CD4-positive, alpha-beta T cell treated with Interleukin-4 for 4 hours (primary cell): ENCODE measurements at places on chromosomes 2 and 18.

DNA sequence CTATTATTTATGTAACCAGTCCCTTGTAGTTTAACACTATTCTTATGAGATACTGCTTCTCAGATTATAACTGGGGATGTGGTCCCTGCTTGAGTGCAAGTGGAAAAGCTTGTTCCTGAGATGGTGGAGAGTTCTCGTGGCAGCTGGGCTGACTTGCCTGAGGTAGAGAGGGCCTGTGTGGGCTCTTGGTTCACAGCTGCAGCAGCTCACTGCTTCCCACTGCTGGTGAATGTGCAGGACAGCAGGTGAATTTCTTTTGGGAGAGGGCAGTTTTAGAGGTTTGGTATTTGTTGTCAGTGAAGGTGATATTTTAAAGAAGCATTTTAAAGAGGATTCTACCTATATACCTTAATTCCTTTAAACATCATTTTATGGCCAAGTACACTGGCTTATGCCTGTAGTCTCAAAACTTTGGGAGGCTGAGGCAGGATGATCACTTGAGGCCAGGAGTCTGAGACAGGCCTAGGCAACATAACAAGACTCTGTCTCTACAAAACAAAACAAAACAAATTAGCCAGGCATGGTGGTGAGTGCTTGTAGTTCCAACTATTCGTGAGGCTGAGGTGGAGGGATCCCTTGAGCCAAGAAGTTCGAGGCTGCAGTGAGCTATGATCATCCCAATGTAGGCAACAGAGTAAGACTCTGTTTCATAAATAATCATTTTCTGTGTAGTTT lies 94.8 kb downstream of the MTA3 start:
- peak; percentile 52 for DNase-seq

- DNase-seq, result no peak
These were observed 1896.0 kb upstream of the PIK3C3 start for GRCh38 chr18:40058811-40059570.

- peak; percentile 27 for DNase-seq
These were observed 1.4 kb downstream of the RAB1A start for GRCh38 chr2:65128297-65129190.

GRCh38 chr2:120237491-120237902 lies 14.3 kb upstream of the TMEM185B start:
- DNase-seq, result no peak

- DNase-seq, result no peak
These were observed 55.3 kb upstream of the NOL4 start for GRCh38 chr18:34280000-34280399.

- no peak for DNase-seq
These were observed 87.3 kb downstream of the HNRNPLL start for GRCh38 chr2:38515155-38516074.

- no peak for DNase-seq
These were observed 23.7 kb upstream of the DNAH6 start for GRCh38 chr2:84492571-84492970.

- DNase-seq, result peak; percentile 57
These were observed 759 bp downstream of the PPP4R3B start for GRCh38 chr2:55616551-55617174.

DNA sequence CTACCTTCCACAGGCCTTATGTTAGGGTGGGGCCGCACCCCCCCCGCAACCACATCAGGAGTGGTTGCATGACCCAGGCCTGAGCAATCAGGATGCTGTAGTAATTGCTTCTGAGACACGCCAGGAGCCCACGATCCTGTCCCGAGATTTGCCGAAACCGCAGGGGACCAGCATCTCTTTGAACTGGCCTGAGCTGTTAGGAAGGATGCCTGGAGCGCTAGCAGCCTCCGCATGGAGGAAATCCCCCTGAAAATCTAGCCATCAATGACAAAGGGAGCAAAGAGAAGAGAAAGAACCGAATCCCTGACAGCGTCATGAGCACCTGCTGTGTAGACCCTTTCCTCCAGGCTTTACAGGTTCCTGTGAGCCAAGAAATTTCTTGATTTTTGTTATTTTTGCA lies 8.7 kb upstream of the TEX44 start:
- no peak for DNase-seq

DNA sequence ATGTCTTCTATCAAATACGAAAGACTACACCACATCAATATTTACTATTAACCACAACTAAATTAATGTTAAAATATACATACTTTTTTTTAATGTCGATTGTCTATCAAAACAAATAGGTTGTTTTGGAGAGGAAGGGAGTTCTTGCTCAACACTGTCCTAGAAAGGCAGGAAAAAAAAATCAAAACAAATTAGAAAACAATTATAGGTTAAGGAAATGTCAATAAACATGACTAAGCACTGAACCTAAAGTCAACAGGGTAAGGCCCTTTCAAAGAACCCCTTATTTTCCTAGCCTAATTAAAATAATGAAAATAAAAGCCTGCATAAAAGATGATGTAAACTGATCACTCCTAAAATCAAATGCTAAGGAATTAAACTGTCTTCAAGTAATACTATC lies 2.8 kb downstream of the CEP76 start:
- DNase-seq, result no peak

DNA sequence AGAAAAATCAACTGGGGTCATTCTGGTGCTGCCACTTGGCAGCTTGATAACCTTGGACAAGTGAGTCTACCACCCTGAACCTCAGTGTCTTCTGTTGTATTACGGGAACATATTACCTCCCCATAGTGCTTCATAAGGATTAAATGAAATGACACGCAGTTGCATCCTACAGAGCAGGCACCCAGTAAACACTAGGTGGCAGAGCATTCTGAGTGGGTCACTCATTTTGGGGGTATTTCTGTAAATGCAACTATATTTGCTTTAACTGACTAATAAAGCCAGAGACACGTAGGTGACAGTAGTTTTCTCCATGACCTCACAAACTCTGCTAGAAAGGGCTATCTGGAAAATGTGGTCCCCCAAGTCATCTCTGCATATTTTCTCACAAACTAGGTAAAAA lies 4.7 kb downstream of the CD226 start:
- no peak for DNase-seq

DNA sequence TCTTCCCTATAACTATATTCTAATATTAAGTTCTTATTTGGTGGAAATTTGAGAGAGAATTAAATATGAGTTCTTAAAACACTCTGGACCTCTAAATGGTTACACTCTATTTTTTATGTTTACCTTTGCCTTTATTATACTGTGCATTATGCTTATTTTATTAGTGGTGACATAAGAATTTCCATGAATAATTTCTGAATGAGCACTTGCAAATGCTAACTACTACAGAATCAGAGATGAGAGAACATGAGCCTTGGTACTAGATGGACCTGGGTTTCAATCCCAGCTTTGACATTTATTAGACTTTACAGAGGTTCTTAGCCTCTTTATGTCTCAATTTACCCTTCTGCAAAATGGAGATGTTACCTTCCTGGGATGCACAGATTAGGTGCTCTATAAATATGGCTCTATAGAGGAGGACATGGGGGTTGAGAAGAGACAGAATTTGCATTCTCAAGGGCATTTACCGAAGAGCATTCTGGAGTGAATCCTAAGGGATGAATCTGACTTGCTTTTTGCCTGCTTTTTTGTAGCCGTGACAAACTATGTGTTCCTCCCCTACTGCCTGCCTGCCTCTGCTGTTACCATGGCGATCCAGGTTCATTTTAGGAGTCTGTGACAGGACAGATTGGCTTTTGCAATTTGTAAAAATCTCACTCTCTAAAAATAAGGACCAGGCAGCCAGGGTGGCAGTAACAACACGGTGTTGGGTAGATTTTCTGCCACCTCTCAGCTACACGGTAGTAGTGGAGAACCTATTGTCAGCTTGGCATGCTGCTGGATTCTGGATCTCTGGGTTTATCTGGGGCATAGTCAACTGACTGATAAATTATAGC lies 20.7 kb upstream of the CNRIP1 start:
- DNase-seq, result no peak

DNA sequence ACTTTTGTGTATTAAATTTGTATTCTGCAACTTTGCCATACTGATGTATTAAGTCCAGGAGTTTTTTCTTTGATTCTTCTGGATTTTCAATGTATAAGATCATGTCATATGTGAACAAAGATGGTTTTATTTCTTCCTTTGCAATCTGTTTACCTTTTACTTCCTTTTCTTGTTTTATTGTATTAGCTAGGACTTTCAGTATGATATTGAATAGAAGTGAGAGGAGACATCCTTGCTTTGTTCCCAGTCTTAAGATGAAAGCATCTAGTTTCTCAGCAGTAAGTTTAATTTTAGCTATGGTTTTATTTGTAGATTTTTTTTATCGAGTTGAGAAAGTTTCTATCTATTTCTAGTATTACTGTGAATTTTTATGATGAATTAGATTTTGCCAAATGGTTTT lies 25.5 kb downstream of the VRK2 start:
- DNase-seq, result no peak

GRCh38 chr2:6924101-6924923 lies 7.1 kb downstream of the RNF144A start:
- no peak for DNase-seq

- no peak for DNase-seq
These were observed 249.8 kb upstream of the FSHR start for GRCh38 chr2:49404108-49404507.

DNA sequence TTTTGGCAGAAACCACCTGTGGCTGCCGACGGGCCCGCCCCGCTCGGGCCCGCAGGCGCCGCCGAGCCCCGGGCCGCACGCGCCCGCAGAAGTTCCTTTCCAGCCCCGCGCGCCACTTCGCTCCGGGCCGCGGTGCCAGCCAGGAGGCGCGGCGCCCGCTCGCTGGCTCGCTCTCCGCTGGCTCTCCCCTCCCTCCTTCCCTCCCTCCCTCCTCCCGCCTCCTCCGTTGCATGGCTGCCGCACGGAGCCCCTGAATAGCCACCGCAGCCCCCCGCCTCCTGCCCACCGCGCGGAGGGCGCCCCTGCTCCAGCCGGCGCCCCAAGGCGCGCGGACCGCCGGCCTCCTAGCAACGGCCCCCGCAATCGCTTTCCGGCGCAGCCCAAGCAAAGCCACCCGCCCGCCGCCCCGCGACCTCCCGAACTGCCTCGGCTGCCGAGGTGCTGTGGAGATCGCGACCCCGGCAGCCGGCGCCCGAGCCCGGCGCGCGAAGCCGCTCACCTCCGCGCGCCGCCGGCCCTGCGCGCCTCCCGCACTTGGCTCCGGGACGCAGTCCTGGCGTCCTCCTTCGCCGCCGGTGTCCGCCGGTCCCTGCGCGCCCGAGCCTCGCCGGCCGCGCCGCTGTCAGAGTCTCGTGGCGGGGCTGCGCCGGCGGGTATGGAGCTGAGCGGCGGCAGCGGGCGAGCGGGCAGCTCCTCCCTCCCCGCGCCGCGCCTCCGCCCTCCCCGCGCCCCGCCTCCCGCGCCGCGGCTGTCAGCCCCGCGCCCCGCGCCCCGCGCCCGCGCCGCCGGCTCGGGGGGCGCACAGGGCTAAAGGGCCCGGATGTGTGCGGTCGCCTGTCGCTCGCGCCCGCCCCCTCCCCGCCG lies at the start of gene ZBTB7C:
Gene ZBTB7C (minus strand): TSS at position 657 of the 864 bp plus-strand sequence.
- DNase-seq, result no peak

- no peak for DNase-seq
These were observed 466.4 kb downstream of the MEIS1 start for GRCh38 chr2:66901344-66901743.

GRCh38 chr2:28219758-28220368 lies 172.8 kb upstream of the FOSL2 start:
- DNase-seq, result no peak

DNA sequence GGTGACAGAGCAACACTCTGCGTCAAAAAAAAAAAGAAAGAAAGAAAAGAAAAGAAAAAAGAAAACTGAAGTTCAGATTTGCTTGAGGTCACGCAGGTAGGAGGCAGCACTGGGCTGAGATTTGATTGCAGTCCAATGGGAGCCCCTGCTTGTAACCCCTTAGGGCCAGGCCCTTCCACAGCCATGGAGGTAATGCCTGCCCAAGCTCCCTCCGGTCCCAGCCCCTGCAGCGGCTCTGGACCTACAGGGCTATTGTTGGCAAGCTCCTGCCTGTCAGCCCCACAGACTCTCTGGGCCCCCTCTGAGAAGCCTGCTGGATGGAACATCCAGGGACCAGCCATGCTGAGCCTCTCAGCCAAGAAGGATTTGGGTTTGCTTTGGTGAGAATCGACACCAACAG lies 12.2 kb downstream of the ZFP36L2 start:
- no peak for DNase-seq

DNA sequence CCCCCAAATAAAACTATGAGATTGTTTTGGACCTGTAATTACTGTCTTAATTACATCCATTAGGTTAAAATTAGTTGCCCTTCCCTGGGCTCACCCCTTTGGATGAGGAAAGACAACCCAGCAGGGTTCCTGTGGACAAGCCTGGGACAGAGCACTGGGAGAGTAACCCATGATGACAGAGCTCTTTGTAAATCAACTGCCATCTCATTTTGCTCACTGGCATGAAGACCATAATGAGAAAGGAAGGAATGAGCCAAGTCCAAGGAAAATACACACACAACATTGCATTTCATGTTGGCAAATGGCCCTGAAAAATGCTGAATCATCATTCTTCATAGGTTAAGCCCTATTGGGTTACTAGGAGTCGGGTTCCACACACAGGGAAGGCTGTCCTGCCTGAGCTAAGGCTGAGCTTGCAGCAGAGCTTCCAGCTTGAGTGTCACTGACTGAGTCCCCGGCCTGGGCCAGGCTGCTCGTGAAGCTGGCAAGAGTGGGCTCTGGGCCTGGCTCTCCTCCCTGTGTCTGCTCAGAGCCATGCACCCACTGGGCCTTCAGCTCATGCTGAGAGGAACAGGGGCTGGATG lies 94.1 kb upstream of the ACAA2 start:
- no peak for DNase-seq

- no peak for DNase-seq
These were observed 26.2 kb downstream of the EPC2 start for GRCh38 chr2:148670773-148671172.

DNA sequence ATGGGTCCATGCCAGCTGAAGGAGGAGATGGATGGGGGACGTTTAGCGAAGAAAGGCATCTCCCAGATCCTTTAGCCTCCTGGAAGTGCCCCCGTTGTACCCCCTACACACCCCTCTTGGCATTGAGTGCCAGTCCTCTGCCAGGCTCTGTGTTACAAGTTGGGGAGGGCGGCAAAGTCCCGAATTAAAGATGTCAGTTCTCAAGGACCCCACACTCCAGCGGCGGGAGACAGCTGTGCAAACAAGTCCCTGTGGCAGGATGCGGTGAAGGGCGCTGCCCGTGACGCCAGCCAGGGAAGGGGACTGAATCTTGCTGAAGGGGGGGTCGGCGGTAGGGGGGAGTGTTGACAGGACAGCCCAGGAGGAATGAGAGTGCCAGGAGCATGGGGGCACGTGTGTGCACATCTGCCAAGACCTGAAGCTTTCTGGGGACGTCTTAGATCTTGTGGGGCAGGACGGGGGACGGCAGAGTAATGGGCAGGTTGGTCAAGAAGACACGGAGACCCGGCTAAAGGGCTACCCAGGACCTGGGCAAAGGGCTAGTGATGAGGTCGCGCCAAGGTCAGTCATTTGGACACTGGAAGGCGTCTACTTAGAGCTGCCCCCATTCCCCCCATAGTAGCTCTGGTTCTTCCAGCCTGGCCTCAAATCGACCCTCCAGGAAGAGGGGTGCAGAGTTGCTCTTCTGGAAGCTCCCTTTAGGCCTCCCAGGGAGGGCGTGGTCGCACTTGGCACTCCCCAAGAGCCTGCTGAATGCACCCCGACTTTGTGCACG lies 2.8 kb upstream of the CTDSP1 start:
- DNase-seq, result peak; percentile 79
